CD8-positive, alpha-beta memory T cell (primary cell): ENCODE measurements at places on chromosomes 6 and 20. TPM values are rescaled to one million over a fixed set of nuclear protein-coding genes. Genes with fewer than 3 reads are reported as not detected.

- no peak for DNase-seq
These were observed 11.4 kb upstream of the GRM4 start for GRCh38 chr6:34157236-34157830.

IGF2R gene
- total RNA-seq: 91.4 TPM

FOXO3 gene
- 14.1 TPM for total RNA-seq

B3GAT2 gene
- not detected for total RNA-seq
